ENCODE measurements at places on chromosomes 1 and 21.

- DNase-seq = no peak
Measured at GRCh38 chr1:183070923-183071618, 47.9 kb downstream of the LAMC1 start.

DNA sequence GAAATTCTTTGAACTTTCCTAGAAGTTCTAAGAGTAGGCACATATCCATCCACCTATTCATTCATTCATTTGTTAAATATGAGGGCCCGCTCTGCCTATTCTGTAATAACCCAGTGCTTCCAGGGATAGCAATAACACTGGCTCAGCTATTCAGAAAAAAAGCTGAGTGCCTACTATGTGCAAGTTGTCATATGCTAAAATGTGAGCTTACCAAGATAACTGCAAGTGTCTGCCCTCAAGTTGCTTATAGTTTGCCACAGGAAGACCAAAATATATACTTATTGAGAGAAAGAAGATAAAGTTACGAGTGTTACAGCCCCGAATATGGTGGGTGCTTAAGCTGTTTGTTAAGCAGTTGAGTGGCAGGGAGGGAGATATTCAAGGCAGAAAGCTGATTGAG lies 39.6 kb downstream of the CD55 start:
- DNase-seq = no peak

GRCh38 chr1:17933971-17934370 lies 173.6 kb upstream of the IGSF21 start:
- no peak for DNase-seq

GRCh38 chr21:41678924-41679318 lies 87.9 kb downstream of the RIPK4 start:
- peak; percentile 87 for DNase-seq
